ENCODE measurements at places on chromosomes 3 and 15.

- DNase-seq: no peak
Measured at GRCh38 chr3:169104972-169105371, 558.5 kb downstream of the MECOM start.

GRCh38 chr3:141257961-141258360, 26.3 kb downstream of the PXYLP1 start:
- no peak for DNase-seq

DNA sequence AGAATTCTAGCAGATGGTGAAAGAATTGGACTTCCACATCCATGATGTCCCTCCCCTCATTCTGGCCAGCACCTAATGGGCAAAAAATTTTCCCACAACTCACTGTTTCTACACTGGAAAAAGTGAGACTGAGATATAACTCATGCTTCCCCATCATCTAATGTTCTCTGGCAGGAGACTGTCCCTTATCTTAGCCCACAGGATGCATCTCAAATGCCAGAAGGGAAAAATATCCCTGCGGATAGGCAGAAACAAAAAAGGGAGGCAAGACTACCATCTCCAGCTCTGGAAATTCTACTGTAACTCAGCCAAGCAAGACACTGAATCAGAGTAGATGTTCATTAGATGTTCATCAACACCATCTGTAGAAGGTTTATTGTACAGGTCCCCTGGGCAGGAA, 58.6 kb downstream of the DLG1 start:
- DNase-seq: no peak

DNA sequence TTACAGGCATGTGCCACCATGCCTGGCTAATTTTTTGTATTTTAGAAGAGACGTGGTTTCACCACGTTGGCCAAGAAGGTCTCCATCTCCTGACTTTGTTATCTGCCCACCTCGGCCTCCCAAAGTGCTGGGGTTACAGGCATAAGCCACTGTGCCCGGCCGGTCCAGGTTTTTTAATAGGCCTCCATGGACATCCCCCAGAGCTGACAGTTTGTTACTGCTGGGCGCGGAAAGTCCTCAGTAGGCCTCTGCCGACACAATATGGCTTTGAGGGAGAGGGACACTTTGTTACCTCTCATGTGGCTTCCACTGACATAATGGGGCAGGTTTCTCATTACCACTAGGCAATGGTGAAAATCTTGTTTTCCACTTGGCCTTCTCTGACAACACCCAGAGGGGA, 152.0 kb downstream of the WNT7A start:
- DNase-seq: no peak

GRCh38 chr3:37793889-37794591, 67.6 kb upstream of the CTDSPL start:
- no peak for DNase-seq

DNA sequence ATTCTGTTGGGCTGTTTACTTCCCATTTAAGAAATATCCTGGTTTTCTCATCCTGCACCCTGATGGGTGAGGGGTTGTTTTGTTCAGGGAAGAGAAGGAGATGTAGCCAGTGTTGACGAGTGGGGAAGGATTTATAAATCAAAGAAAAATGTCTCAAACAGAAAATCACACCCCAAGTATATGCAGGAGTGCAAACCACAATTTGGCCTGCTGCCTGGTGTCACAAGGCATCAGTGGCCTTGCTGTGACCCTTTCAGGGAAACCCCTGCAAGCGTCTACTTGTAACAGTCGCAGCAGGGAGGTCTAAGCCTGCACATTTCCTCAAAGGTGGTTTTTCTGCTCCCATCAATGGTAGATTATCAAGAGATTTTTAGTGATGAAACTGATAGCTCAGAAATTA, 132.6 kb upstream of the LRRN1 start:
- DNase-seq: no peak

DNA sequence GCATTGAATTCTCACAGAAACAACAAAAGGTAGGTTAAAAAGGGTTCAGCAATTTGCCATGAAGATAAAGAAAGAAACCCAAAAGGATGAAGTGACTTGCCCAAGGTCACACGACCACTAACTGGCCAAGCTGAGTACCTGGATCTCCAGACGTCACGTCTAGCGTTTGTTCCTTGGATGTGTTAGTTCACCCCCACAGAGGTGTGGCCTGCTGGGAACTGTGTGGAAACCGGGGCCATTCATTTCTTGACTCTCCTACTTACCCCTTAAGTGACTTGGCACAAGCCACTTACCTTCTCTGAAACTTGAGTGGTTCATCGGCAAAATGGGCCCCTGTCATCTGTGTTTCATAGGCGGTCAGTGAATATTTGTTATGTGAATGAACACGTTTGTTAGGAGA, 244.3 kb upstream of the SLCO3A1 start:
- no peak for DNase-seq

GRCh38 chr15:77797270-77797669, 164.6 kb upstream of the LINGO1 start:
- DNase-seq: no peak

- DNase-seq: peak; percentile 78
Measured at GRCh38 chr3:45224824-45225464, 1.1 kb downstream of the TMEM158 start.

DNA sequence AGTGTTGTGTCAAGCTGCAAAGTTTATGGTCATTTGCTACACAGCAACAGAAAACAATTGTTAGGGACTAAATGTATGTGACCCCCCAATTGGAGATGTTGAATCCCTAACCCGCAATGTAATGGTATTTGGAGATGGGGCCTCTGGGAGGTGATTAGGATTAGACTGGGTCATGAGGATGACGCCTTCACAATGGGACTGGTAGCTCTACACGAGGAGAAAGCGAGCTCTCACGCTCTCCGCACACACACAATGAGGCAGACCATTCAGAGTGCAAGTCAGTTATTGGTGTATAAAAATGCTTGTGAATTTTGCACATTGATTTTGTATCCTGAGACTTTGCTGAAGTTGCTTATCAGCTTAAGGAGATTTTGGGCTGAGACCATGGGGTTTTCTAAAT, 116.9 kb upstream of the NSMCE3 start:
- no peak for DNase-seq

DNA sequence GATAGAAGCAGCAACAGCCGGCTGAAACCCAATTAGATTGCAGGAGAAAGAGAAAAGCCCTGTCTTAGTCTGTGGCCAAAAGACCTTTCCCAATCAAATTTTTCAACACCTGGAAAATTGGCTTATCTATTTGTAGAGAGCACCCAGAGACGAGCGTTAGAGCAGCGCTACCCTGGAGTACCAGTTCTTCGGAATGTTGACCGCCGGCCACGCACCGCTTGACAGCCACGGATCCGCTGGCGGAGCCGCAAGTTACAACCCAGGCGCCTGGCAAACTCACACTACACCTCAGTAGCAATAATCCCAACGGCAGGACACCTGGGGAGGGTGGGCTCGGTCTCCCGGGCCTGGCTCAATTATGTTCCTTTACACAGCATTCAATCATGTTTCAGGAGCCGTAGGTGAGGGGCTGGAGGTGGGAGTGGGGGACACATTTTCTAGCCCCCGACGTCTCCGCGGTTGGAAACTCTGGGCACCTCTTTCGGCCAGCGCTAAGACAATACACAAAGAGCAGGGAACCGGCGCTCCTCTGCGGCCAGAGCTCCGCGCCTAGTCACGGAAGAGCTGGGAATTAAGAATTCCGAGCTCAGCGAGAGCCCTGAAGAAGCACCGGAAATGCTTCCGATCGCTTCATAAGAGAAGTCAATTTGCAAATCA, 1.2 kb downstream of the MB21D2 start:
- no peak for DNase-seq

GRCh38 chr3:182490596-182491491, 302.5 kb upstream of the ATP11B start:
- DNase-seq: peak; percentile 70

- DNase-seq: no peak
Measured at GRCh38 chr3:42088803-42089530, 2.2 kb upstream of the TRAK1 start.

- DNase-seq: peak; percentile 57
Measured at GRCh38 chr15:91965501-91966193, 112.1 kb downstream of the SLCO3A1 start.

DNA sequence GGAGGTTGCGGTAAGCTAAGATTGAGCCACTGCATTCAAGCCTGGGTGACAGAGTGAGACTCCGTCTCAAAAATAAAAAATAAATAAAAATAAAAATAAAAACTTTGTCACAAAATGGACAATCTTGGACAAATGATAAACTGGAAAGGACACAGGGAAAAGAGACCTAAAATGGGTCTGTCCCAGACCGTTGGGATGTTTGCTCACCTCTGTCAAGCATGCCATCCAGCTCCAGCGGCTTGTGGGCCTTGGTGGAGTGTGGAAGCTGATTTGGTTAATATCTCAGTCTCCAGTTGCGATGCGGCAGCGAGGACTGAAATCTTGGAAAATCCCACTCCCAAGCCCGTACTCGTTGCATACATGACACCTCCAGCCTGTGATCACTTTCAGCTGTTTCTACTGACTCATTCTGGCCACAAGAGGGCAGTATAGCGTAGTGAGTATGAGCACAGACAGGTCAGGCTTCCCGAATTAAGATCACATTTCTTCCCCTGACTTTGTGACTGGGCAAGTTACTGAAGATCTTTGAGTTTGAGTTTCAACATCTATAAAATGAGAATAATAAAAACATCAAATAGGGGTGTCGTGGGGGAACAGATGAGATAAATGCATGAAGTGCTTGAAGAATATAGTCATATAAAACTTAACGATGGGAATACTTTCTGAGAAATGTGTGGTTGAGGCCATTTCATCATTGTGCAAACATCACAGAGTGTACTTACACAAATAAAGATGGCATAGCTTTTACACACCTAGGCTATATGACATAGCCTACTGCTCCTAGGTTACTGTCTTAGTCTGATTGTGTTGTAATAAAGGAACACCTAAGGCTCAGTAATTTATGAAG, 19.6 kb upstream of the MOBP start:
- DNase-seq: peak; percentile 94

DNA sequence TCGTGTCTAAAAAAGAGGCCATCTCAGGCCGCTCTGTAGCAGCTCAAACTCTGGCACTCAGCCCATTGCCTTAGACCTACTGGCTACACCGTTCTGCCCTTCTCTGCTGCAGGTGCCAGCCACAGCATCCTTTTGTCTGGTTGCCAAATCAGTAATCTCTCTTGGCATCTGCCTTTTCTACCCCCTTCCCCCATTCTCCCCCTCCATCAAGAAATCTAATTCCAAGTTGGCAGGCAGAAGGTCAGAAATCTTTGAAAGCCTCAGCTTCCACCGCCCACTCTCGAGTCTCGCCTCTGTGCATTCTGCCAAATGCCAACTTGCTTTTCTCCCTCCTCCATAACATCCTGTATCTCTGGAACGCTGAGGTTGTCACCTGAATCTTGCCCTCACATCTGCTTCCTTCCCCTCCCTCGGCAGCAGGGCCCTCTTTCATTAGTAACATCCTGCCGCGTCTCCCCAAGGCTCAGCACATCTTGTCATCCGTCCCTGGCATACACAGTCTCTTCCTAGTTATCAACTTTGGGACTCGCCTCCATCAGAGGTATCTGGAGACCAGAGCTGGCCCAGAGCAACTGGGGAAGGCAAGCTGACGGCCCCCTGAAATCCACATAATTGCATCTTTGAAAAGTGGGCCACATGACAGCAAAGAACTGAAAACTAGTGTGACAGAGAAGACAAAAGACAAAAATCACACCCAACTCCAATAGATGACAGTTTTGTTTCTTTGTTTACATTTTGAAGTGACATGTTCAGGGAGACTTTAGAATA, 312.0 kb upstream of the CCDC54 start:
- peak; percentile 56 for DNase-seq

GRCh38 chr15:85821545-85821944, 26.8 kb upstream of the KLHL25 start:
- DNase-seq: no peak

DNA sequence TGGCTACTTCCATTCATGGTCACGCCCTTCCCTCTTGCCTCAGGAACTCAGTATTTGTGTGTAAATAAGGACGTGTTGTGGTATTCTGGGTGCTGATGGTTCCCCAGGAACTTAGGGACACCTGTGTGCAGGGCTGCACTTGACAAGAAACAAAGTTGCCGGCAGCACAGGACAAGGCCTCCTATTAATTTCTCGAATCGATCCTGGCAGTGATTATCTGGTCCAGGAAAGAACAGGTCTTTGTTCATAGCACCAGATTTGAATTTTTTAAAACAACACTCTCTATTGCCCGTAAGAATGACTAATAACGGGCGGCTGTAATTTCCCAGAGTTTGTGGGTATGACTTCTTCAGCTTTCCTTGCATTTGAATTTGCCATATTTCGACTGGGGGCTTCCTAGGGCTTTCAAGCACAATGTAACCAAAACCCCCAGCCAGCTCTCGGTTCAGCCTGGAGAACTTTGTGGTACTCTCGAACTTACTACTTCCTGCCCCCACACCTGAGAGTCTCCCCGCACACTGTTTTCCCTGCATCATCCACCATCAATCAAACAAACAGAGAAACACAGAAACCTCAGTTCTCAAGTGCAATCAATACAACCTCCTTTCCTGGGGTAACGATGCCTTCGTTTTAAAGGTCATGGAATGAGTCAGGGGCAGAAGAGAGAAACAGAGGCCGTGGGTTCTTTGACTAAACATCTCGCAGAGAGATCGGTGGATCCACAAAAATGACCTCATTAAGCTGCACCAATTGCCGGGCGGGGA, 241.7 kb upstream of the ICE2 start:
- no peak for DNase-seq

GRCh38 chr3:127726894-127727293, 54.1 kb downstream of the ABTB1 start:
- no peak for DNase-seq

DNA sequence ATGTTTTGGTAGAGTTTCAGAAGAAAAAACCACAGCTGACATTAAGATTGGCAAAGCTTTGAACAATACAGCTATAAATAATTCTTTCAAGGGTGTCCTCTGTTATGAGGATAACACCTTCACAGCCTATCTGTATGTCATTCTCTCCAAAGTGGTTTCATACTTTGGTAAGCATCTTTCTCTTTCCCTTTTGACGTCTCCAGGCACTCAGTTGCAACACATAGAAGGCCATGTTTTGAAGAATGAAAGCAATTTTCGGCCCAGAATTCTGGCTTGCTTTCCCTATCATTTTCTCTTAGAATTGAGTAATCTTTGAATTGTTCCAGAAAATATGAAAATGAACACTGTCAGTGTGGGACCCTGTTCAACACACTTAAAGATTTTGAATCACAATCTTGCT, 200.0 kb upstream of the CBLB start:
- no peak for DNase-seq

DNA sequence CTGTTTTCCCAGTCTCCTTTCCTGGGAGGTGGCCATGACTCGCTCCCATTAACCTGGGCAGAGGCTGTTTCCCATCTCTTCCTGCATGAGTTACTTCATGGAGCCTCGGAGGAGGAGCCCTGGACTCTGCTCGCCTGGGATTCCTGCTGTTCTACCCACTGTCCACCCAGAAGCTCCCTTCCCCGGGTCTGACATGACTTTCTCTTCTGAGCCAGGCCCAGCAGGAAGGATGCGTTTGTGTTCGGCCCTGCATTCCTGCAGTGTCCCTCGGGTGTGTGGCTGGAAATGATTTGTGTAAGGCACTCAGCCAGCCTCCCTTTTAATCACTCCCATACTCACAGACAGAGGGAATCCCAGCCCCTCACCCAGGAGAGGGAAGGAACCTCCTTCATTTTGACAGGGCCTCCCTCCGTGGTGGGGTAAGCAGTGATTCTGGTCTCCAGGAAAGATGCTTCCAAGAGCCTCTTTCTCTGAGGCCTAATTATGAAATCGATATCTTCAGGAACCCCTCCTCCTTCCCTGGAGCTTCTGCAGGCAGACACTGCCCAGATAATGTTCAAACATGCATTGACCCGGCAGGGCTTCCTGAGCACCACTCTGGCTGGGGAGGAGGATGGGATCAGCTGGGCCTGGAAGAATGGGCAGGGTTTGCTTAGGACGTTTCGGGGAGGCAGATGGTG, 41.6 kb upstream of the DLG1 start:
- no peak for DNase-seq

GRCh38 chr15:73571346-73571745, 61.8 kb downstream of the NPTN start:
- DNase-seq: no peak
